ENCODE measurements at places on chromosomes 1 and 21. TPM values are rescaled to one million over a fixed set of nuclear protein-coding genes. Genes with fewer than 3 reads are reported as not detected.

Gene LAMC2
- total RNA-seq = 1.4 TPM

Gene RASAL2
- 21.6 TPM for total RNA-seq

Gene RGS1
- total RNA-seq = not detected

Gene YIPF1
- 20.0 TPM for total RNA-seq

Gene S100A7
- total RNA-seq = not detected

Gene UMODL1
- 0.12 TPM for total RNA-seq

Gene ADAM30
- not detected for total RNA-seq

Gene BTBD8
- total RNA-seq = 4.1 TPM

Gene PLD5
- under 0.01 TPM for total RNA-seq

Gene NIBAN1
- 83.9 TPM for total RNA-seq

Gene TCHH
- total RNA-seq = not detected

Gene TAF1A
- 12.4 TPM for total RNA-seq

Gene RUNX1
- 24.4 TPM for total RNA-seq

Gene SOD1
- 311 TPM for total RNA-seq

Gene HAO2
- total RNA-seq = not detected

Gene F5
- total RNA-seq = not detected

Gene ZNF648
- total RNA-seq = not detected

Gene ROR1
- 2.5 TPM for total RNA-seq

Gene RAP1GAP
- 1.2 TPM for total RNA-seq

Gene SMIM12
- 41.2 TPM for total RNA-seq

Gene LCE1F
- total RNA-seq = not detected

Gene HUNK
- total RNA-seq = 0.12 TPM

Gene ALX3
- not detected for total RNA-seq

Gene PLEKHN1
- 0.77 TPM for total RNA-seq

Gene CD53
- not detected for total RNA-seq

Gene MTARC1
- 2.6 TPM for total RNA-seq

Gene GNG5
- total RNA-seq = 15.4 TPM

Gene SPRTN
- 17.4 TPM for total RNA-seq

Gene TMEM125
- total RNA-seq = not detected

Gene KRTAP7-1
- not detected for total RNA-seq

Gene CBR3
- 17.9 TPM for total RNA-seq

Gene SAMD13
- 0.25 TPM for total RNA-seq

Gene ERG
- total RNA-seq = 0.11 TPM

Gene OLIG1
- not detected for total RNA-seq

Gene CD5L
- not detected for total RNA-seq

Gene HMCN1
- 30.5 TPM for total RNA-seq

Gene C2CD4D
- total RNA-seq = not detected

Gene SPATA21
- not detected for total RNA-seq

Gene WRAP73
- 19.9 TPM for total RNA-seq

Gene KIAA1614
- total RNA-seq = 6.5 TPM

Gene DYNLT5
- total RNA-seq = 2.7 TPM

Gene SLAMF1
- total RNA-seq = not detected

Gene LIN28A
- not detected for total RNA-seq

Gene ESPN
- 0.62 TPM for total RNA-seq

Gene PAPPA2
- total RNA-seq = 9.4 TPM

Gene GOLT1A
- not detected for total RNA-seq

Gene MYOM3
- not detected for total RNA-seq

Gene DISP3
- total RNA-seq = under 0.01 TPM

Gene GRIK3
- not detected for total RNA-seq

Gene AQP10
- not detected for total RNA-seq

Gene IVL
- 1.7 TPM for total RNA-seq

Gene PTP4A2
- total RNA-seq = 366 TPM

Gene SLC35F3
- total RNA-seq = 0.12 TPM

Gene F13B
- total RNA-seq = not detected
